ENCODE measurements at places on chromosomes 7 and 10.

GRCh38 chr10:44927352-44927751 lies 16.2 kb downstream of the TMEM72 start:
- DNase-seq: no peak

DNA sequence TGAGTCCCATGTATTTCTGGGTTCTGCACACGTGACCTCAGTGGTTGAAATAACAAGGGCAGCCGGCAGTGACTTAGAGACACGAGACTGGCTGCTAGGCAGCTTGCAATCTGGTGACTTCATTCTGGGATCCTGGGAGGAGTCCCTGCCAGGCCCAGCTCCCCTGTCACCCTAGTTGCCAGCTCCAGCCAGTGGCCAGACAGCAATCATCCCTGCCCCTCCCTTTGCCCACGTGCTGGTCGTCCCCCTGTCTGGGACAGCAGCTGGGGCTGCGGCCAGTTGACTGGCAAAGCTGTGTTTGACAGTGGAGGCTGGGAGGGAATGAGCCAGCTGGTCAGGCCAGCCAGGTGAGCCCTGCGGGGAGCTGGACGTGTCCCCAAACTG lies 30.0 kb downstream of the ADGRA1 start:
- DNase-seq: no peak

GRCh38 chr10:855079-855478 lies 76.4 kb downstream of the LARP4B start:
- DNase-seq: no peak

DNA sequence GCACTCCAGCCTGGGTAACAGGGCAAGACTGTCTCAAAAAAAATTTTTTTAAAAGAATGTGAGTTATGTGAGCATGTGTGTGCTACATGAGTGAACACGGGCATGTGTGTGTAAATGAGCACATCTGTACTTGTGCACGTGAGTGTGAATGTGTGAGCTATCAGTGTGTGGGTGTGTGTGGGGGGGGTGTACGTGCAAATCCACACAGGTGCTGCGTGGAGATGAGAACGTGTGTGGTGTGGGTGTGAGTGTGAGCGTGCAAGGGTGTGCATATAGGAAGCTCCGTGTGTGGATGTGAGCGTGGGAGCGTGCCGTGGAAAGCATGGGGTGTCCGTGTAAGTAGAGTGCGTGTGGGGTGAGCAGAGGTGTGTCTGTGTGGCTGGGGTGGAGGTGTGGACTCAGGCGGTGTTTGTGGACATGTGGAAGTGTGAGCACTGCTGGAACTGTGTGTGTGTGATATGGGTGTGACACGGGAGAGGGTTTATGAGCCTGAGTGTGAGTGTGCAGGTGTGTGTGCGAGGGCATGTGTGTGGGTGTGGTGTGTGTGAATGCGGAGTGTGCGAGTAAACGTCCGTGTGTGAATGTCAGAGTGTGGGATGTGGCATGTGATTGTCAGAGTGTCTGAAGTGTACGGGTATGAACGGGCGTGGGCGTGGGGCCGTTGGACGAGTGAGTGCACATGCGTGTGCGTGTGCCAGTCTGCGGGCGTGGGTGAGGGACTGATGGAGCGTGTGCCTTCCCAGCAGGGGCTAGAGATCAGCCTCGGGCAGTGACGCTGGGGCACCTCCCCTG lies 45.9 kb upstream of the TNRC18 start:
- DNase-seq: no peak

- DNase-seq: peak; percentile 90
These were observed 50.6 kb upstream of the ITGB1 start for GRCh38 chr10:33008499-33009243.

GRCh38 chr10:72980348-72980747 lies 25.7 kb upstream of the PLA2G12B start:
- DNase-seq: no peak

GRCh38 chr10:459743-460142 lies 229.7 kb downstream of the DIP2C start:
- no peak for DNase-seq

GRCh38 chr10:2173327-2173726 lies 436.0 kb upstream of the ADARB2 start:
- DNase-seq: no peak

DNA sequence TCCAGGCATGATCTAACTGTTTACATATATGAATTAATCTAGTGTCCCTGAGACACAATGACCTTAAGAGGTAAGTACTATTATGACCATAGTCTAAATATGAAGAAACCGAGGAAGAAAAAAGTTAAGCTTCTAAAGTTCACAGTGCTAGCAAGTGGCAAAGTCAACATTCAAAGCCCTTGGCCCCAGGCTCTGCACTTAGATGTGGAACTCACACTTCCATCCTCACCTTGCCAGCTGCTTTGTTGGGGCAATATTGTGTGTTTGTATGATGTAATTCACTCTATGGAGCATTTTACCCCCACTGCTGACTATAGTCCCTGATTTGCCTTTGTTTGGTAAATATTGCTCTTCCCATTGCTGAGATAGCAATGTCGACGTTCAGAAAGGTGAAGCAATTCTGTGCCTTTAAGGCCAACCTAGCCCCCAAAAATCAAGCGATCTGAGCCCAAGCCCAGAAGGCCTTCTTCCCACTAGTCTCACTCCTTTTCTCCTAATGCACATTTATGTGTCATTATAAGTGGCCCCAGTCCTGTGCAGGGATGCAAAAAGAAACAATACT lies 487.6 kb upstream of the ZMIZ1 start:
- no peak for DNase-seq

DNA sequence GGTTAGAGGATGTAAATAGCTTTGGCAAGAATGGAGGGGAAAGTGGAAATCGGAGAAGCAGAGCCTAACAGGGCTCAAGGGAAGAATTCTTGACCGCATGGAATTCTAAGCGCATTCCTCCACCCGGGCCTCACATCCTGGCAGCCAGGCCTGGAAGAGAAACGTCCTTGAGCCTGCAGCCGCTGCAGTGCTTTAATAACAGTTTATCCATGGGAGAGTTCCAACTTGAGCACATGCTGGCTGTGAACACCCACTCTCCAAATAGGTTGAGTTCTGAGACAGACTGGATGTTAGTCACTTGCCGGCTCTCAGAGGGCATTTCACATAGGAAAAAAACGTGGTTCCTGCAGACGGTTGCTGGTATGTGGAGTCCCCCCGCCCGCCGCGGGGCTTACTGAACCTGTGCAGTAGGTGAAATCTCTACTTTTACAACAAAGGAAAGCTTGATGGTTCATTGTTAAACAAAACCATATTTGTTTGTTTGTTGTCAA lies 61.4 kb upstream of the STEAP1B start:
- DNase-seq: peak; percentile 99

DNA sequence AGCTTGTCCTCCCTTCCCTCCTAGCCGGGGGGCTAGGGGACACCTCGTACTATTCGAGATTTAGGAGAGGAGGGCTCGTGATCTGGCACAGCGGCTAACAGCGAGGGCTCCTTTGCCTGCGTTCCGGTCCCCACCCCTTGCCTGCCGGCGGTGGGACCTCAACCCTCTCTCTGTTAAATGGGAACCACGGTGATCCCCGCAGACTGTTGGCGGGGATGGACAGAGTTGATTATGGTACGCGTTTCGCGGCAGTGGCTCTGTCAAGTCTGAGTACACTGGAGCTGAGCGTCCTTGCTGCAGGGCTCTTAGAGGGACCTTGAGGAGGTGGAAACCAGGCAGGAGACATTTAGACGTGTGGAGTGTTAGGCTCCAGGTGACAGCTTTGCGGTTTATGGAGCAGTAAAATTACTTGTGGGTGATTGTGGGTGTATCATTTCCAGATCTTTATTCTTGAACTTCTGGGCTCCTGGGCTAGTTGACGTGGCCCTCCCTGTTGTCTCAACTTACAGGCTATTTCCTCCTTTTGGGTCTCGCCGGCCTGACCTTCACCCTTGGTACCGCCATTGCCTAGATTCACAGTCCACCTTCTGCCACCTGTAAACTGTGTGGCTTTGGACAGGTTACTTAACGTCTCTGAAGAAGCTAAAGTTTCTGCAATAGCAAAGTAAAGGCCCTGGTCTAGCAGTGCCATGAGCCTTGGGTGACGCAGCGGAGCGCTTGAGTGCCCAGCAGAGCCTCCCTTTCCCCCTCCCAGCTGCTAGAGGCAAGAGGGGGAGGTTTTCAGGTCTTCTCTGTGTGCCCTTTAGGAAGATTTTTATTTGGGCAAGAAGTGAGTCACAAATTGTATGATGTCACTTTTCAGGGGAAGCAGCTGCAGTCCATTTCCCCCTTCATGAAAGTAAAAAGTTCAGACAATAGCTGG lies 739 bp downstream of the CASP7 start:
- peak; percentile 55 for DNase-seq

DNA sequence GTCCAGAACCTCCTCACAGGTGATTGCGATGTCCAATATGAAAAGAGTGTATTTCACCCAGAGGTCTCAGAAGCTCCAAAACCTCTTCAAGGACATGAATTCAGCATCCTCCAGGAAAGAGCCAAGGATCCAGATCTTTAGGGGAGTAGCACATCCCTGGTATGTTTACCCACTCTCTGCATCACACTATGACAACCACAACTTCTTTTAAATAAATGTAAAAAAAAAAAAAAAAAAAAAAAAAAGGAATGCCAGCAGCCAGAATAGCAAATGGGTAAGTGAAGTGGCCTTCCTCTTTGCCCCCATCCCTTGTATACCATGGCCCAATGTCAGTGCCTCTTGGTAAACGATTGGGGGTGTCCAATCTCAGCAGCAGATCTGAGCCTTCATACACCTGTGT lies 67.3 kb downstream of the SORBS1 start:
- DNase-seq: no peak

GRCh38 chr10:102410429-102411073 lies 8.0 kb downstream of the PSD start:
- peak; percentile 36 for DNase-seq

GRCh38 chr7:75758491-75758890 lies 13.5 kb downstream of the CCL26 start:
- DNase-seq: peak; percentile 33

- no peak for DNase-seq
These were observed 251.7 kb downstream of the FZD1 start for GRCh38 chr7:91515961-91516360.

GRCh38 chr10:28777911-28778310 lies 100.6 kb downstream of the BAMBI start:
- no peak for DNase-seq

Measured in fibroblast of skin of right quadriceps (primary cell).